Activated naive CD8-positive, alpha-beta T cell treated with anti-CD3 and anti-CD28 coated beads for 36 hours (primary cell): ENCODE measurements at places on chromosomes 1 and 21. TPM values are rescaled to one million over a fixed set of nuclear protein-coding genes. Genes with fewer than 3 reads are reported as not detected.

- no peak overlapping the region for H3K4me3 ChIP-seq
- no peak for DNase-seq
- H3K27me3 ChIP-seq, result no peaks in the 10 kb centered on the region
- no peaks in the 10 kb centered on the region for H3K36me3 ChIP-seq
- no peak overlapping the region for H3K27ac ChIP-seq
Measured at GRCh38 chr21:30190554-30190953, 23.9 kb upstream of the CLDN17 start.

GRCh38 chr1:20775700-20776099 lies 11.4 kb downstream of the HP1BP3 start:
- no peak for DNase-seq
- H3K27ac ChIP-seq, result no peak overlapping the region
- H3K36me3 ChIP-seq, result peaks cover 16% of the 10 kb centered on the region
- H3K4me1 ChIP-seq, result peaks cover 12% of the 10 kb centered on the region
- no peaks in the 10 kb centered on the region for H3K27me3 ChIP-seq

DNA sequence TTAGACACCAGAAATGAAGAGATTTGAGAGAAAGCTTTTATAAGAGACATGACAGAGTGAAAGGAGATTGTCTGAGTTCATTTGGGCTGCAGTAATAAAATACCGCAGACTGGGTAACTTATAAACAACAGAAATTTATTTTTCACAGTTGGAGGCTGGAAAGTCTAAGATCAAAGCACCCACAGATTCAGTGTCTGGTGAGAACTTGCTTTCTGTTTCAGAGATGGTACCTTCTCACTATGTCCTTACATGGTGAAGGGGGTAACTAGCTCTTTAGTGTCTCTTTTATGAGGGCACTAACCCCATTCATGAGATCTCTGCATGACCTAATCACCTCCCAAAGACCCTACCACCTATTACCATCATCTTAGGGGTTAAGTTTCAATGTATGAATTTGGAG lies 30.9 kb upstream of the FCRL4 start:
- H3K27me3 ChIP-seq, result peaks cover 24% of the 10 kb centered on the region
- H3K4me1 ChIP-seq, result peaks cover 4% of the 10 kb centered on the region
- H3K36me3 ChIP-seq, result no peaks in the 10 kb centered on the region
- no peak overlapping the region for H3K4me3 ChIP-seq
- DNase-seq, result no peak

DNA sequence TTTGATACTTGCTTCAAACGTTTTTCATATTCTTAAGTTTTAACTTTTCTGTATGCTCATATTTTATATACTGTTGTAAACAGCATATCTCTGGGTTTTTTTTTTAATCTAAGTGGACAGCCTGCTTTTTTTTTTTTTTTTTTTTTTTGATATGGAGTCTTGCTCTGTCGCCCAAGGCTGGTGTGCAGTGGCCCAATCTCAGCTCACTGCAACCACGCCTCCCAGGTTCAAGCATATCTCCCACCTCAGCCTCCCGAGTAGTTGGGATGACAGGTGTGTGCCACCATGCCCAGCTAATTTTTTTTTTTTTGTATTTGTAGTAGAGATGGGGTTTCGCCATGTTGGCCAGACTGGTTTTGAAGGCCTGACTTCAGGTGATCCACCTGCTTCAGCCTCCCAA lies 1.2 kb downstream of the TBCE start:
- H3K27me3 ChIP-seq, result no peaks in the 10 kb centered on the region
- DNase-seq, result no peak
- peak overlapping the region; percentile 97 for H3K4me3 ChIP-seq
- peaks cover 22% of the 10 kb centered on the region for H3K4me1 ChIP-seq
- peaks cover 8% of the 10 kb centered on the region for H3K36me3 ChIP-seq

GRCh38 chr1:153122831-153123421 lies 9.6 kb upstream of the SPRR2F start:
- H3K36me3 ChIP-seq, result no peaks in the 10 kb centered on the region
- DNase-seq, result no peak
- H3K4me3 ChIP-seq, result no peak overlapping the region
- peaks cover 28% of the 10 kb centered on the region for H3K27me3 ChIP-seq
- no peaks in the 10 kb centered on the region for H3K4me1 ChIP-seq

DNA sequence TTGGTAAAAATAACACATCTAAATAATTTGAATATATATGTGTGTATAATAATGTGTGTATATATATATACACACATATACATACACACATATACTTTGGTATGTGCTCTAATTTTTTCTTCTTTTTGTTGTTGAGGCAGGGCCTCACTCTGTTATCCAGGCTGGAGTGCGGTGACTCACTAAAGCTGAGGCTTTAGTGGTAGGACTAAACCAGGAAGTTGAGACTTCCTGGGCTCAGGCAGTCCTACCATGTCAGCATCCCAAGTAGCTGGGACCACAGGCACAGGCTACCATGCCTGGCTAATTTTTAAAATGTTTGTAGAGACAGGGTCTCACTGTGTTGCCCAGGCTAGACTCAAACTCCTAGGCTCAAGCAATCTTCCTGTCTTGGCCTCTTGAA lies 46.7 kb upstream of the CXADR start:
- H3K27me3 ChIP-seq, result peaks cover 4% of the 10 kb centered on the region
- no peak overlapping the region for H3K27ac ChIP-seq
- no peaks in the 10 kb centered on the region for H3K36me3 ChIP-seq
- no peak for DNase-seq
- no peaks in the 10 kb centered on the region for H3K4me1 ChIP-seq
- no peak overlapping the region for H3K4me3 ChIP-seq

DNA sequence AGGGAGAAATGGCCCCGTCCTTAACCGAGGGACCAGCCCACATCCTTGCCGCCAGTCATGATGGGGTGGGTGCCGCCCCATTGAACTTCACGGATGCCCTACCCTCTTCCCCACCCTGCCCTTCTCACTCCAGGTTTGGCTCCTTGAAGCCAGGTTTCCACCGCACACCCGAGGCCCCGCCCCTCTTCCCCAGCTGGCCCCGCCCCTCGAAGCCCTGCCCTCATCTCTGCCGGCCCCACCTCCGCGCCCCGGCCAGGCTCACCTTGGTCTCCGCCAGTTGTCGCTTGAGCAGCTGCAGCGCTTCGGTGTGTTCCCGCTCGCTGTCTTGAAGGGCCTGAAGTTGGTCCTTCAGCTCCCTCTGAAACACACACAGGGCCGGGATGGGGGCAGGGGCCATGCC lies 16.6 kb downstream of the TRIM62 start:
- H3K27me3 ChIP-seq, result no peaks in the 10 kb centered on the region
- no peak overlapping the region for H3K4me3 ChIP-seq
- no peak overlapping the region for H3K27ac ChIP-seq
- H3K36me3 ChIP-seq, result peaks cover 4% of the 10 kb centered on the region
- peaks cover 2% of the 10 kb centered on the region for H3K4me1 ChIP-seq

PLA2G2D gene
- total RNA-seq, result not detected

BRDT gene
- not detected for total RNA-seq

TRIM45 gene
- 0.48 TPM for total RNA-seq

DNA sequence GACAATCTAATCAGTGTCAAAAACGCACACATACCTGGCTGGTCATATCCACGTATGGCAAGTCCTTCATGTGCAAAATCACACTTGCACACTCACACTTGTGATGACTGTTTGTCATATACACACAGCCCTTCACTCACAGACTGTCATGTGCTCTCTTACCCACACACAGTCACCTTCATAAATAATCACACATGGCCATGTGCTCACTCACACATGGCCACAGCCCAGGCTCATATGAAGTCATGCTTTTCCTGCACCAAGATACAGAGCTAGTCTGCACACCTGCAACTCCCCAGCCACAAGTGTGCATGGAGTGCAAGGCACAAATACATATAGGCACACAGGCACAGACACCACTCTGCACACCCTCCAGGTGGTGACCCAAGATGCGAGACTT lies 45.4 kb upstream of the FOXO6 start:
- peaks cover 2% of the 10 kb centered on the region for H3K4me1 ChIP-seq
- no peaks in the 10 kb centered on the region for H3K36me3 ChIP-seq
- no peak overlapping the region for H3K27ac ChIP-seq

DNA sequence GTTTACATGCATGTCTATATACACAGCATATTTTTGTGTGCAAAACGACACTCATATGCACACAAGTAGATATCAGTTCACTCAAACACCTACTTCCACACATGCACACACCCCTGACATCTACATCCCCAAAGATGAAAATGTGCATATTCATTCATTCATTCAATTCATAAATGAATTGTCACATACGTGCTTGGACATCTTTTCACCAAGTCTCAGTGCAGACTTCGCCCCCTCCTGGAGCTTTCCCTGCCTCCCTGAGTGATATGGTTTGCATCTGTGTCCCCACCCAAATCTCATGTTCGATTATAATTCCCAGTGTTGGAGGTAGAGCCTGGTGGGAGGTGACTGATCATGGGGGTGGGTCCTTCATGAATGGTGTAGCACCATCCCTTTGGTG lies 53.1 kb downstream of the CAMK2N1 start:
- H3K4me1 ChIP-seq, result no peaks in the 10 kb centered on the region
- H3K36me3 ChIP-seq, result no peaks in the 10 kb centered on the region
- no peak overlapping the region for H3K4me3 ChIP-seq
- peaks cover 64% of the 10 kb centered on the region for H3K27me3 ChIP-seq
- H3K27ac ChIP-seq, result no peak overlapping the region
- no peak for DNase-seq

GRCh38 chr1:184810735-184811343 lies 56.2 kb upstream of the EDEM3 start:
- no peak overlapping the region for H3K27ac ChIP-seq
- DNase-seq, result no peak
- H3K4me3 ChIP-seq, result no peak overlapping the region
- H3K4me1 ChIP-seq, result no peaks in the 10 kb centered on the region

PTPRF gene
- total RNA-seq, result 3.1 TPM

IFI44L gene
- total RNA-seq, result 38.6 TPM

DNA sequence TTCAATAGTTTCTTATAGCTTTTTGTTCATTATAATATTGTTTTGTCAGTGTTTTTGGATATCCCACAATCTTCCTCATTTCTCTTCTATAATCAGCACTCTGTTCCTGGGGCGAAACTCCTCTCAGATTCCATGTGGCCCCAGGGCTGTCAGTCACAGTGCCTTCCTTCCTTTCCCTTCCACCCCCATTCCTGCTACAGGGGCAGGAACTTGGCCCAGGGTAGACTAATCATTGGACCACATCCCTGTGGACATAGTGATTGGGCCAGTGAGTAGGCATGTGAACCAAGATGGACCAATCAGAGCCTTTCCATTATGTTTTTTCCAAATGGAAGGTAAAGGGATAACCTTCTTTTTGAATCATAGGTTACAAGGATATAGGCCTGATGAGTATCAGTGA lies 78.3 kb downstream of the PGM1 start:
- no peak for DNase-seq

GPR37L1 gene
- total RNA-seq, result not detected

DNA sequence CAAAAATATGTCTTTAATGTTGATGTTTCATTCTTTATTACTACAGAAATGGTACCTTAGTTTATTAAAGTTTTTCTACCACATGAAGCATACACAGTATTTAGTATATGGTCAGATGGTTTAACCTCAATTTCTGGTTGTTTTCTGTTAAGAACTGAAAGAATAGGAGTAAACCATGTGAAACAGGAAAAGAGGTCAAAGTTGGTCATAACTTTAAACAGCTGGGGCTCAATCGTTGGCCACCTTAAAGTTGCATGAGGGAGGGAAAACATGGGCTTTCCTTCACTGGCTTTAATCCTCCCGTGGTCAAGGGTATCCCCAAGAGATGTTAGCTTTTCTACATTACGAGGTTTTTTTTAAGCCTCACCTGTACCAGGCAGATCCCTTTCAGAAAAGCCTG lies 483.3 kb upstream of the ADAMTS5 start:
- no peaks in the 10 kb centered on the region for H3K36me3 ChIP-seq
- H3K27ac ChIP-seq, result no peak overlapping the region
- DNase-seq, result no peak
- no peaks in the 10 kb centered on the region for H3K4me1 ChIP-seq
- H3K4me3 ChIP-seq, result no peak overlapping the region
- H3K27me3 ChIP-seq, result no peaks in the 10 kb centered on the region

ZNF691 gene
- 8.7 TPM for total RNA-seq

GRCh38 chr1:197180252-197180878 lies 33.9 kb upstream of the ASPM start:
- no peak overlapping the region for H3K27ac ChIP-seq
- H3K36me3 ChIP-seq, result peaks cover 15% of the 10 kb centered on the region
- DNase-seq, result no peak
- no peaks in the 10 kb centered on the region for H3K27me3 ChIP-seq
- H3K4me3 ChIP-seq, result no peak overlapping the region

LORICRIN gene
- total RNA-seq, result not detected

- no peak overlapping the region for H3K4me3 ChIP-seq
- H3K27ac ChIP-seq, result no peak overlapping the region
- peaks cover 45% of the 10 kb centered on the region for H3K36me3 ChIP-seq
- DNase-seq, result no peak
- no peaks in the 10 kb centered on the region for H3K27me3 ChIP-seq
- peaks cover 19% of the 10 kb centered on the region for H3K4me1 ChIP-seq
Measured at GRCh38 chr1:19690342-19690741, 25.7 kb downstream of the HTR6 start.

ZZZ3 gene
- 48.4 TPM for total RNA-seq

ADGRL2 gene
- not detected for total RNA-seq

- peak overlapping the region; percentile 66 for H3K4me3 ChIP-seq
- no peaks in the 10 kb centered on the region for H3K36me3 ChIP-seq
- peak overlapping the region; percentile 83 for H3K27ac ChIP-seq
- H3K4me1 ChIP-seq, result peaks cover 21% of the 10 kb centered on the region
Measured at GRCh38 chr1:6962996-6963911, 178.0 kb downstream of the CAMTA1 start.

- peaks cover 56% of the 10 kb centered on the region for H3K36me3 ChIP-seq
- DNase-seq, result no peak
- peaks cover 14% of the 10 kb centered on the region for H3K4me1 ChIP-seq
- H3K4me3 ChIP-seq, result no peak overlapping the region
- no peaks in the 10 kb centered on the region for H3K27me3 ChIP-seq
Measured at GRCh38 chr1:89927478-89927877, 67.4 kb upstream of the ZNF326 start.

- H3K4me1 ChIP-seq, result no peaks in the 10 kb centered on the region
- no peak overlapping the region for H3K27ac ChIP-seq
- H3K36me3 ChIP-seq, result no peaks in the 10 kb centered on the region
Measured at GRCh38 chr1:48066936-48067335, 69.8 kb upstream of the TRABD2B start.

- peak; percentile 56 for DNase-seq
- H3K4me3 ChIP-seq, result peak overlapping the region; percentile 77
- no peaks in the 10 kb centered on the region for H3K27me3 ChIP-seq
- peaks cover 90% of the 10 kb centered on the region for H3K4me1 ChIP-seq
- H3K36me3 ChIP-seq, result peaks cover 2% of the 10 kb centered on the region
Measured at GRCh38 chr1:205313563-205314308, 7.8 kb downstream of the NUAK2 start.

NMNAT2 gene
- total RNA-seq, result not detected

BRINP3 gene
- total RNA-seq, result not detected

ITGB2 gene
- 223 TPM for total RNA-seq

AMY1B gene
- total RNA-seq, result not detected

CACNA1E gene
- not detected for total RNA-seq

- no peak overlapping the region for H3K27ac ChIP-seq
- no peak for DNase-seq
- no peaks in the 10 kb centered on the region for H3K27me3 ChIP-seq
- no peaks in the 10 kb centered on the region for H3K4me1 ChIP-seq
Measured at GRCh38 chr1:17851056-17851455, 95.9 kb downstream of the ACTL8 start.

- H3K4me1 ChIP-seq, result peaks cover 43% of the 10 kb centered on the region
- H3K36me3 ChIP-seq, result peaks cover 4% of the 10 kb centered on the region
- no peak for DNase-seq
- H3K27ac ChIP-seq, result no peak overlapping the region
- H3K4me3 ChIP-seq, result no peak overlapping the region
- no peaks in the 10 kb centered on the region for H3K27me3 ChIP-seq
Measured at GRCh38 chr1:202953392-202953791, 4.7 kb downstream of the ADIPOR1 start.

AGRN gene
- 30.4 TPM for total RNA-seq
